ENCODE measurements at places on chromosomes 16 and 17. TPM values are rescaled to one million over a fixed set of nuclear protein-coding genes. Genes with fewer than 3 reads are reported as not detected.

DNA sequence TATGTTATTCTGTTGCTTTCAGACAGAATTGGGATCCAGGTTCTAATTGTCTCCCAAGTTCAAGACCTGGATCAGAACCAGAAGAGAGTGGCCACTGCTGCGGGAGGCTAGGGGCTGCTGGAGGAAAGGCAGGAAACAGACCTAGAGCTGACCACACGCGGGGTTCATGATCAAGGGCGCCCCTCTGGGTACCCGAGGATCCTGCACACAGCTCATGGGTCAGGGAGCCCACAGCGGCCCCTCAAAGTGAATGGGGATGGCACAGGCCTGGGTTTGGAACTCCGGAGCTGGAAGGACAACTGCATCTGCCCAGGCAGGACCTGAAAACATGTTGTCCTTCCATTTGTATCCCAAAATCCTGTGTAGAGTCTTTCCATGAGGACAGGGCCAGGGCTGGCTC is 107.0 kb downstream of the RMI2 start:
- no peak overlapping the region for H3K4me3 ChIP-seq
- H3K36me3 ChIP-seq: no peaks in the 10 kb centered on the region
- peaks cover 20% of the 10 kb centered on the region for H3K27me3 ChIP-seq
- no peaks in the 10 kb centered on the region for H3K4me1 ChIP-seq

DNA sequence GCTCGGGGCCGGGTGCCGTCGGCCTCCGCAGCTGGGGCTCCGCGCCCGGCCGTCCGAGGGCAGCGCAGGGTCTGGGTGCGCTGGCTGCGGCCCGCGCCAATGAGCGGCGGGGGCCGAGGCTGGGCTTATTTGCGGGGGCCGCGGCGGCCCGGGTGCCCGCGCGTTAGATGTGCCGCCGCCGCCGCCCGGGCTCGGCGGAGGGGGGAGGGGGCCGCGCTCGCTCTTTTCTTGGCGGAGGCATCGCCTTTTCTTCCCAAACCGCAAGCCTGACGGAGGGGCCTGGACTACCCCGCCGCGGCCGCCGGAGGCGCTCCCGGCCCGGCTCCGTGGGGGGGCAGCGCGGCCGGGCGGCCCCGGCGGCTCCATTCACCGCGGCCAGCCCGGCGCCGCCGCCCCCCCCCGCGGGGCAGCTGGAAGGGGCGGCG is at the start of gene NOTUM:
Gene NOTUM, minus strand, starts transcription at position 101 of the 425 bp plus-strand sequence. CDS start 278 bp downstream, outside the sequence.
- DNase-seq: peak; percentile 35
- H3K4me3 ChIP-seq: peak within 1 kb of the TSS; percentile 52

The EPX gene
- not detected for total RNA-seq

DNA sequence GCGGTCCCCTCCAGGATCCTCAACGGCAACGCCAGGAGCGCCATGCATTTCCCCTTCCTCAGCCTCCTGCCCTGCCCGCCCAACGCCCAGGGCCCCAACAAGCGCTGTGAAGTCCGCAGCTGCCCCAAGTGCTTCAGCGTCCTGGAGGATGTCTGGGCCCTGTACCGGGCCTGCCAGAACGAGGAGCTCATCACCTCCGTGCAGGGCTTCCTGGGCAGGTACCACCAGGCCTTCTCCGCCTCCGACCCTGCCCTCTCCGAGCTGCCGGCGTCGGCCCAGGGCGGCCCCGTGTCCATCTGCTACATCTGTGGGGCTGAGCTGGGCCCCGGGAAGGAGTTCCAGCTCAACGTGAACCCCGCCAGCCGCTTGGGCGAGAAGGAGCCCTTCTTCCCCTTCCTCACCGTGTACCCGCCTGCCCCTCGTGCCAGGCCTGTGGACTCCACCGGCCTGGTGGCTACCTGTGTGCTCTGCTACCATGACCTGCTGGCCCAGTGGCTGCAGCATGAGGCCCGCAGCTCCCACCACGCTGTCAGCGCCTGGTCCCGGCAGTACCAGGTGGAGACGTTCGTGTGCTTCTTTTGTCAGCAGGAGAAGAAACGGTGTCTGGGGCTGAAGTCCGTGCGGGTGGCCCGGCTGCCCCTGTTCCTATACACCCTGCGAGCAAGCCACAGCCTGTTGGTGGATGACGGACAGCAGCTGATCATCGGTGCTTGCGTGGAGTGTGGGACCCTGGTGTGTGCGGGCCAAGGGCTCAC is 58.9 kb upstream of the CIBAR2 start:
- no peak overlapping the region for H3K27ac ChIP-seq
- H3K27me3 ChIP-seq: no peaks in the 10 kb centered on the region
- no peak for DNase-seq
- H3K4me1 ChIP-seq: peaks cover 40% of the 10 kb centered on the region

GRCh38 chr16:35207059-35207999 is 1747.9 kb downstream of the TP53TG3F start:
- no peaks in the 10 kb centered on the region for H3K27me3 ChIP-seq
- no peaks in the 10 kb centered on the region for H3K36me3 ChIP-seq
- H3K4me3 ChIP-seq: no peak overlapping the region
- DNase-seq: no peak
- H3K27ac ChIP-seq: no peak overlapping the region

- no peak overlapping the region for H3K27ac ChIP-seq
- H3K4me1 ChIP-seq: no peaks in the 10 kb centered on the region
- peak overlapping the region; percentile 67 for H3K4me3 ChIP-seq
These were observed 57.9 kb upstream of the CREBBP start for GRCh38 chr16:3938471-3938842.

GRCh38 chr17:5621729-5622128 is 37.4 kb upstream of the NLRP1 start:
- no peaks in the 10 kb centered on the region for H3K36me3 ChIP-seq
- no peak overlapping the region for H3K27ac ChIP-seq
- peaks cover 29% of the 10 kb centered on the region for H3K27me3 ChIP-seq
- no peak for DNase-seq
- H3K4me1 ChIP-seq: no peaks in the 10 kb centered on the region

- no peak overlapping the region for H3K27ac ChIP-seq
- H3K36me3 ChIP-seq: no peaks in the 10 kb centered on the region
- H3K4me1 ChIP-seq: no peaks in the 10 kb centered on the region
- H3K27me3 ChIP-seq: no peaks in the 10 kb centered on the region
These were observed 12.6 kb downstream of the TBX4 start for GRCh38 chr17:61464843-61465180.

GRCh38 chr17:82129095-82129494 is 31.1 kb upstream of the FASN start:
- H3K36me3 ChIP-seq: no peaks in the 10 kb centered on the region
- H3K4me1 ChIP-seq: peaks cover 5% of the 10 kb centered on the region
- H3K27ac ChIP-seq: no peak overlapping the region

The CLEC18A gene
- not detected for total RNA-seq

- no peak overlapping the region for H3K4me3 ChIP-seq
- no peak overlapping the region for H3K27ac ChIP-seq
- no peaks in the 10 kb centered on the region for H3K4me1 ChIP-seq
- DNase-seq: no peak
These were observed 98.1 kb upstream of the CCL2 start for GRCh38 chr17:34156741-34157589.

The TMEM100 gene
- total RNA-seq: not detected

DNA sequence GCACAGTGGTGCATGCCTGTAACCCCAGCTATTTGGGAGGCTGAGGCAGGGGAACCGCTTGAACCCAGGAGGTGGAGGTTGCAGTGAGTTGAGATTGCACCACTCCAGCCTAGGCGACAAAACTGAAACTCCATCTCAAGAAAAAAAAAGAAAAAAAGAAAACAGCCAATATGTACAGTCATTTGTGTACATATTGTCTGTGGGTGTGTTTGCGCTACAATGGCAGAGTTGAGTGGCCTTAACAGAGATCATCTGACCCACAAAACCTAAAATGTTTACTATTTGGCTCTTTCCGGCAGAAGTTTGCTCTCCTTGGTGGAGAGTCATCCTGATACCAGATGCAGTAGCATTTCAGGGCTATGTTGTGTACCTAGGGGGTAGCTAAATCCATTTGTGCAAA is 57.9 kb downstream of the ARSG start:
- DNase-seq: no peak
- H3K27me3 ChIP-seq: no peaks in the 10 kb centered on the region
- H3K4me1 ChIP-seq: peaks cover 10% of the 10 kb centered on the region
- H3K27ac ChIP-seq: no peak overlapping the region
- no peak overlapping the region for H3K4me3 ChIP-seq

The RAD51C gene
- 71.1 TPM for total RNA-seq

DNA sequence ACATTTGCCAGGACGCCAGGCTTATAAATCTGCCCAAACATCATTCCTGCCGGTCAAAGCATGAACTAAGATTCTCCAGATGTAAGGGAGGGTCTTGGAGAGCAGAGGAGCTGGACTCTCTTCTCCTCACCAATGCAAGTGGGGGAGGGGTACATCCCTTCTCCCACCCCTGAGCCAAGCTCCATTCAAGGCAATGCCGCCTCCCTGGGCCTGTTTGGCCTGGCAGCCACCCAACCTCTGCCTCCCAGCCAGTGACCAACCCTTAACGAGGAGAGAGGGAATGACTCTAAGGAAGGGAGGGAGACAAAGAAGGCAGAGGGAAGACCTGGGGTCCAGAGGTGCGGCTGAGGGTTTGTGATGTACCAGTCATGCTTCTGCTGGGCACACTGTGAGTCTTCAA is 13.8 kb downstream of the C17orf50 start:
- peaks cover 10% of the 10 kb centered on the region for H3K4me1 ChIP-seq
- H3K27ac ChIP-seq: no peak overlapping the region
- H3K36me3 ChIP-seq: no peaks in the 10 kb centered on the region
- H3K27me3 ChIP-seq: no peaks in the 10 kb centered on the region
- H3K4me3 ChIP-seq: no peak overlapping the region
- DNase-seq: peak; percentile 39

The PIRT gene
- not detected for total RNA-seq

DNA sequence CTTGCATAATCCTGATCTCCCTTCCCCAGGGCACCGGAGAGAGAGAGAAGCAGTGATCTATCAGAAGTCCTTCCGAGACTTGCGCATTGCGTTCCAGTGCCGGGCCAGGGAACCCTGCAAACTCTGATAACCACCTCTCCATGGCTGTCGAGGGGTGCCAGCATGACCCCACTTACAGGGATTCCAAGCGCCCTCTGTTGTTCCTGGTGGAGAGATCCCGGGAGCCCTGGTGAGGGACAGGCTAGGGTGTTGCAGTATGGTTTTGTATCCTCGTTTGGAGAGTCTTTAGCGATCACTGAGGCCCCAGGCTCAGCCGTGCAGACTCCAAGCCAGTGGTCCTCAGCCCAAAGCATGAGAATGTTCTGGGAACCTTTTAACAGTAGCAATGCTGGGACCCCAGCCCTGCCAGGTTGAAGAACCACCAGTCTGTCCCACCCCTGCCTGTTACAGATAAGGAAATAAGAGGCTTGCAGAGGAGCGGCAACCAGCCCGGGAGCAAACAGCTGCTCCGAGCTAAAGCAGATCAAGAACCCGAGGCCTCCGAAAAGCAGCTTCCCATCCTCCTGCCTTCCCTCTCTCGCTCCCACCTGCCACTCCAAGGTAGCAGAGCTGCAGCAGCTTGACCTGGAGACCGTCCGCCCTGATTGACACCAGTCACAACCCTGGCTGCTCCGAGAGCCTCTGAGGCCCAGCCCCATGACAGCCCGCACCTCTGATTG is 150.3 kb upstream of the RPL38 start:
- no peak overlapping the region for H3K27ac ChIP-seq
- H3K36me3 ChIP-seq: no peaks in the 10 kb centered on the region
- H3K27me3 ChIP-seq: peaks cover 94% of the 10 kb centered on the region
- DNase-seq: no peak

All from PC-3 (cell line).